ENCODE measurements at places on chromosomes 3 and 15.

GRCh38 chr3:102614585-102614984, 179.8 kb downstream of the ZPLD1 start:
- no peak for DNase-seq

- DNase-seq, result peak; percentile 41
Measured at GRCh38 chr15:73873889-73874511, 636 bp downstream of the TBC1D21 start.

GRCh38 chr3:12831301-12831866, 10.0 kb downstream of the RPL32 start:
- DNase-seq, result no peak

DNA sequence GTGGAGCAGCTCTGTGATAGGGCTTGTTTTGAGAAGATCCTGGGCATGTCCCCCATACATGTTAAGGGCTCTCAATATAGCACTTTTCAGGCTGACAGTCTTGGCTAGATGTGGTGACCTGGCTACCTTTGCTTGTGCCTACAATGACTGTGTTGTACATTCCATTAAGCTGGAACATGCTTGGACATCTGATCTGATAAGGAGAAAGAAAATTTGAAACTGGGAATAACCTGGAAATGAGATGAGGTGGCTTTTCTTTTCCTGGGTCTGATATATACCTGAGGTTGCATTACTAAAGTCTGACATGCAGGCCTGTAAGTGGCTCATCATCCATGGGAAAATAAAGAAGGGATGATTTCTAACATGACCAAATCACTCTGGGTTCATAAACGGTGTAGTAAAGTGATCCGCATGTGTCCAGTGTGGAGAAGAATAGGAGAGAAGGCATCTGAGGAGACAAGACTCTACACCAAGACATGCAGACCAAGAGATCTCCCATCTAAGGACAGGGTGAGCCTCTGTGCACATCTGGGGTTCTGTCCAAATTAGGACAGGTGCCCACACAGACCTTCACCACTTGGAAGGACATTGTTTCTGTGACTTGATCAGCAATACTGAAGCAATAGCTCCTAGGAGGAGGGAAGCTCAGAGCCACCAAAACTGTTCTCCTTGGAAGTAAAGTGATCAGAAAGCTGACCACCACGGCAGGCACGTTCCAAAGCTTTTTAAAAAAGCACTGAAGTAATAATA, 62.0 kb downstream of the KLHL6 start:
- DNase-seq, result no peak

DNA sequence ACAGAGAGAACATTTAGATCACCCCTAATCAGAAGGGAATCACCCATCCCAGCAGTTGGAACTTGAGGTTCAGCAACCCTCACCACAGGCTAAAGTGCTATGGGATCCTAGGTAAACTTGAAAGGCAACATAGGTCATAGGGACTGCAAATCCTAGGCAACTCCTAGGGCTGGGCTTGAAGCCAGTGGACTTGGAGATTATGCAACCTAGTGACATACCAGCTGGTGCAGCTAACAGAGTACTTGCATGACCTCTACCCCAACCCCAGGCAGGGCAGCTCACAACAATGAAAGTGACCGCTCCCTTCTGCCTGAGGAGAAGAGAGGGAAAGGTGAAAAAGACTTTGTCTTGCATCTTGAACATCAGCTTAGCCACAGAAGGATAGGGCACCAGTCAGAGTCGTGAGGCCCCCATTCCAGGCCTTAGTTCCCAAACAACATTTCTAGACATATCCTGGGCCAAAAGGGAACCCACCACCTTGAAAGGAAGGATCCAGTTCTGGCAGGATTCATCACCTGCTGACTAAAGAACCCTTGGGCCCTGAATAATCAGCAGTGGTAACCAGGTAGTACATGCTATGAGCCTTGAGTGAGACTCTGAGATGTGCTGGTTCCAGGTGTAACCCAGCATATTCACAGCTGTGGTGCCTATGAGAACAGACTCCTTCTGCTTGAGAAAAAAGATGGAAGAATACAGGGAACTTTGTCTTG, 37.6 kb upstream of the FBN1 start:
- no peak for DNase-seq

GRCh38 chr15:60172143-60172542, 168.0 kb downstream of the FOXB1 start:
- DNase-seq, result no peak

DNA sequence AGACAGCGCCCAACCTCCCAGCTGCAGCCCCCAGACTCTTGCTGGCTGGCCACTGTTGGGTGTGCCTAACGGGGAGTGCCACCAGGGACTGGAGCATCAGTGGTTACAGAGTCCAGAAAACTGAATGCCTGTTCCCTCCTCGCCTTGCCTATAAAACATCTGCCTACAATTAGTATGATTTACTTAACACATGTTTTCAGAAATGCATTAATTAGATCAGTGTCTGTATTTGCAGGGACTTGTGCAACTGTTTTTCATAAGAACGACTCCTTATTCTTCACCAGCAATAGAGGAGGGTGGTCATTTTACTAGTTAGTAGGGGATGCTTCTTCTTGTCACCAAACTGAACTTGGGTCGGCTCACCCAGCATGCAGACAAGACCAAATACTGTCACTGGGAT, 248.7 kb downstream of the GABRG3 start:
- DNase-seq, result no peak

GRCh38 chr15:88635318-88635717, 3.5 kb upstream of the ISG20 start:
- no peak for DNase-seq

- DNase-seq, result no peak
Measured at GRCh38 chr3:68062926-68063325, 408.5 kb upstream of the SUCLG2 start.

- no peak for DNase-seq
Measured at GRCh38 chr3:53772562-53772961, 73.7 kb downstream of the CHDH start.

- DNase-seq, result no peak
Measured at GRCh38 chr15:51004103-51004551, 90.6 kb downstream of the TNFAIP8L3 start.

- DNase-seq, result no peak
Measured at GRCh38 chr15:92418864-92419263, 25.2 kb downstream of the ST8SIA2 start.

DNA sequence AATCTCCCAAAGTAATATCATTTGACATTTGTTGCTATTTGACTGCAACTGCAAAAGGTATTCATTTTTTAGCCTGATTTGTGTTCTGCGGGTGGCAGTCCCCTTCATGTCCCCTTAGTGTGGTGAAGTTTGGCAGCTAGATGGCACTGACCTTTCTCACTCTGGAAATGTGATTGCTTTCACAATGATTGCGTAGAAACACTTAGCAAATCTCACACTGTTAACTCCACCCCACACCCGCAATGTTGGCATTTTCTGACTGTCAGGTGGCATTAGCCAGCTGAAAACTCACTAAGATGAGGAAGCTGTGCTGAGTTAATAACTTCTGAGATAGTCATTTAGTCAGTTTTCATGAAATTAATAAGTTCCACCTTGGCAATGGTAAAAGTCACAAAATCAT, 76.9 kb downstream of the TRIM69 start:
- no peak for DNase-seq

GRCh38 chr3:35338186-35338585, 301.1 kb upstream of the ARPP21 start:
- no peak for DNase-seq

- DNase-seq, result no peak
Measured at GRCh38 chr15:34942363-34942762, 27.2 kb downstream of the AQR start.

GRCh38 chr3:131555456-131555855, 52.7 kb upstream of the MRPL3 start:
- no peak for DNase-seq

GRCh38 chr3:194277104-194277785, 73.9 kb downstream of the CPN2 start:
- DNase-seq, result no peak

GRCh38 chr3:43640681-43641080, 18.9 kb upstream of the ANO10 start:
- DNase-seq, result no peak

DNA sequence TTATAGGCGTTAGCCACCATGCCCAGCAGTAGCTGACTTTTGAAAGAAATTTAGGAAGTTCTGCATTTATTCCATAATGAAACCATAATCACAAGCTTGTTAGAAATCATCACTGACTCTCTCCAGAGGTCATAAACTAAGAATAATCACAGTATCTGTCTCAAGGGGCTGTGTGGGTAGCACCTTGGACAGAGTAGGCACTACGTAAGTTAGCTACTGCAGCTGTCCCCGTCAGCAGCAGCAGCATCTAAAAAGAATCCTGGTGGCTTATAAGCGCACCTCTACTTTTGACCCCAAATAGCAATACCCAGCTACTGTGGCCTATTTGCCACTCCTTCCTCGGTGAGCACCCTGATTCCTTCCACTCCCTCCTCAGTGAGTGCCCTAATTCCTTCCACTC, 57.8 kb upstream of the RPL35A start:
- DNase-seq, result no peak

DNA sequence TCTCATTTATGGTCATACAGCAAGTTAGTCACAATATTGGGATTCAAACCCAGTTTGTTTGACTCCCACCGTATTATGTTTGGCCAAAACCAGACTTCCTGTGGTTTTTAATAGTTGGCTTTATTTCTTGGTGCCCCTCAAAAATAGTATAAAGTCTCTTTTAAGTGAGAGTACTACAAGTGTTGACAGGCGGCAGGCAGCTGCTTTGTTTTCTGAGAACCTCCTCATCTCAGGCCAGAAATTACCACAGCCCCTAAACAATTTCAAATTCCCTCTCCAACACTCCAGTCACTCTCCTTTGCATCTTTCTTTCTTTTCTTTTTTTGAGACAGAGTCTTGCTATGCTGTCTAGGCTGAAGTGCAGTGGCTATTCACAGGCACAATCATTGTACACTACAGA, 121.5 kb downstream of the POLR2M start:
- DNase-seq, result no peak

- no peak for DNase-seq
Measured at GRCh38 chr3:108053067-108053466, 37.8 kb downstream of the CD47 start.

- no peak for DNase-seq
Measured at GRCh38 chr3:177946497-177946896, 589.7 kb upstream of the KCNMB2 start.

DNA sequence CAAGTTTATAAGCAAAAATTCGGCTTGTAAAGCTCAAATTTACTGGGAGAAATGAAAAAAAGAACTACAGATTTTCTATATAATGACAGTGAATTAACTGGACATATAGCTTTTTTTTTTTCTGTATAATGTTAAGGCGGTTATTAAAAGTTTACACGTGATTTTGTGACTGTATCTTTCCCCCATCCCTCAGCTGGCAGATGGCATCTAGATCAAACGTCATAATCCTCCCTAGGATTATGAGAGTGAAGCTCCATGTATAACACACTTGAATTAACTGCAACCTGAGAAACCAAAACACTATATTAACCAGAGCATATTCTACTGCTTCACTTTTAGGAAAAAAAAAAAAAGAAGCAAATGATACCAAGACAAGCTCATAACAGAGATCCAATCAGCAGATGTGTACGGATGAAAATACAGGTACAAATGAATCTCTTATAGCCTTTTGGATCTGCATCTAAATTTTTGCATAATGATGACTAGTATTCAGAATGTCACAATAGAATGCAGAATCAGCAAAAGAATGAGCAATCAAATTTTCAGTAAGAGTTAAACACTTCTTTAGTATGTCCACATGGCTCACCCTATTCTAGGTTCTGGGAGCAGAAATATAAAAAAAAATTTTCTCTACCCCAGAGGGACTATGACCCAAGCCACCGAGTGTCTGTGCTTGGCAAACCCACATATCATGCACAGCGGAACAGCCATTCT, 12.4 kb downstream of the MOBP start:
- DNase-seq, result no peak

- no peak for DNase-seq
Measured at GRCh38 chr3:98038286-98038685, 3.2 kb upstream of the GABRR3 start.

GRCh38 chr3:177197727-177198460, 612 bp upstream of the TBL1XR1 start:
- no peak for DNase-seq

- DNase-seq, result no peak
Measured at GRCh38 chr3:188264226-188265207, 110.6 kb downstream of the LPP start.

DNA sequence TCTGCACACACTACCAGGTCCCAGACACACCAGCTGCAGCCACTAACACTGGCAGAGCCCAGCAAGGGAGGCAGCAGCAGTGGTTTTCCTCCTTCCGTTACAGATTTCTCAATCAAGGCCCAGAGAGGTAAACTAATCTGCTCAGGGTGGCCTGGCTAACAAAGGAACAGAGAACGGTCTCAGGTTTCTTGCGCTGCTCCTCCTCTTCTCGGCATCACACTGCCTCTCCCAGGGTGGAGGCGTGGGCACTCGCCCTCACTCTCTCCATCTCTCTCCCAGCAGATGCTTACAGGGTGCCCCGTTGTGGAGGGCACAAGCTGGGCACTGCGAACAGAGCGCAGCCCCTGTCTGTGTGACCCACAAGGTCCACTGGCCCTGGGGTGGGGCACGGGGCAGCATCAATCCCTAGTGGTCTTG, 228.7 kb downstream of the VPS13C start:
- DNase-seq, result no peak

DNA sequence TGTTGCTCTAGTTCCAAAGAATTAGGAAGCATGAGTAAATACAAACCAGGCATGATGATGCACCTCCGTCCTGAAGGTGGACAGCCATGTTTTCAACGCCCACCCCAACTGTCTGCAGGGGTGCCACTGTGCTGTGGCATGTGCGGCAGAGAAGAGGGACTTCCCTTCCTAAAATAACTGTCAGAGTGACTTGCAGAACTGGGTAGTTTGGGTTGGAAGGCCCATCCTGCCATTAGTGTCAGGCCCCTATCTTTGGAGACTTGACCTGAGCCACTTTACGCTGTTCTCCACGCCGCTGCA, 17.4 kb upstream of the STAB1 start:
- DNase-seq, result no peak

DNA sequence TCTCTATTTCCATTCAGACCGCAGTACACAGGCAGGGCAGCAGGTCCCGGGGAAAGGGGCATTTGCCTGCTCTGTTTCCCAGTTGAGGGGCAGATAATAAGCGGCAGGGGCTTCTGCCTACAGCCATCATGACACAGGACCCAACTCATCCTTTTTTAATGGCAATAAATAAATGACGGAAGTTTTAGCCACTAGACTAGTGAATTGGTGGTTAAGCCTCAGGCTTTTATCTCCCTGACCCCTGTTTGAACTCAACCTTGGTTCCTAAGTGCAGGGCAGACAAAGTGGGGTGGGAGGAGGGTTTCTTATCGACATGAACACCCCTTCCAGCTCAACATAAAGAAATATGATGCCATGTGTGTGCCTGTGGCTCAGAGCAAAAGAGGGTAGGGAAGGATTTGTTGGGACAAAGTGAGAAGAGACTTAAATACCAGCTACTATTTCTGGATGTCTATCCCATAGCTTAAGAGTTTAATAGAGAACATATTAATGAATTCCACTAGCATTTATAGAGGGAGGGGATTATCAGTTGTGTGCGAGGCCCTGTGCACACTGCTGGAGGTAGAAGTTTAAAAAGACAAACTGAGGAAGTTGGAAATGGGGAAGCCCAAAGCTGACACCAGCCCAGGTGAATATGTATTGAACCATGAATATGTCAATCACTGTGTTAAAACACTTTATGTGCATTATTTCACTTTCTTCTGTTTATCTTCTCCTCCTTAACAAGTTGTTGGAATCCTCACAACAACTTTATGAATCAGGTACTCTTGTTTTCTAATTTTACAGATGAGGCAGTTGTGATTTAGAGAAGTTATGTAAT, 939.4 kb downstream of the MCTP2 start:
- no peak for DNase-seq

- DNase-seq, result no peak
Measured at GRCh38 chr3:109117939-109118338, at the start of gene MORC1. TSS of gene MORC1 (minus strand) at chr3:109118134. CDS start at chr3:109118059, 75 bp downstream.

Data from neuronal stem cell (in vitro differentiated cells).